Amniotic stem cell (primary cell): ENCODE measurements at places on chromosomes 5 and 9.
A peak's percentile ranks its signal among the peaks of the same experiment; 100 is the strongest.

GRCh38 chr5:156589946-156590216 is 260.2 kb upstream of the PPP1R2B start:
- DNase-seq, result no peak

GRCh38 chr9:102506406-102506805 is 488.7 kb upstream of the CYLC2 start:
- no peak for DNase-seq

DNA sequence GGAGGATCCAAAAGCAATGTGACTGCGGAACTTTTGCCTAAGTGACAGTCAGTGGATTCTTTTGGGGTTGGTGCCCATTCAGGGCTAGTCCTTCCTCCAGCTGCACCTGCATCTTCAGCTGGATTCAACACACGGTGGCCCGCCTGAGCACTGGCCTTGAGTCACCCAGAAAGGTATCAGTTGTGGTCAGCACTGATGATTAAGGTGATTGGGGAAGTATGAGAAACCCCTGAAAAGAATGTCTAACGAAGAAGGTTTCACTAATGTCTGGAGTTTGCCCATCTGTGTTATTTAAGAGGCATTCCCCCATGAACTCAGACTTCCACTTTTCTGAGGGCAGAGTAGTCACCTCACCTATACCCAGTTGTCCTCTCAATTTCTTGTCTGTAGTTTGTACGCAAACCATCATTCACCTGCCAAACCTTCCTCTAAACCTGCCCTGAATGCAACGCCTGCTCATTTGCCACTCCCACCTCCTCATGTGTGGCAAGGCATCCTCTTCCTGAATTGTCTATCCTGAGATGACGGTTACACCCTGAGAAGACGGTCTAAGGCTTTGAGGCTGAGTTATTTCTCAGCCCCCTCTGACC is 27.2 kb downstream of the CSF2 start:
- DNase-seq, result no peak

DNA sequence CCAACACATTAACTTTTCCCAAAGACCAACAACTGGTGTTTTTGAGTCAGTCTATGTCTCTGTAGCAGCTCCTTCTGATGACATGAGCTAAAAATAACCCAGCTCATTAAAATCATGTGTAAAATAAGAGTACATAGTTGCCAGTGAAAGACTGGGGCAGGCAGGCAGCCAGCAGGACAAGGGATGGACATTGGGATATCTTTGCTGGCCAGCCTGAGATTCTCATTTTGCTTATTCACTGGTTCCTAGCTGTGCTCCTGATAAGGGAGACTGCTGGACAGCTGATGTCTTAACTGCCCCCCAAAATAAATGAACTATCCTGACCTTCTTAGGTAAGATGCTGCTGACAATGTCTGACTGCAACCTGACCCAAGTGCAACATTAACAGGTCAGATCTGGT is 33.9 kb downstream of the EPB41L4B start:
- no peak for DNase-seq

DNA sequence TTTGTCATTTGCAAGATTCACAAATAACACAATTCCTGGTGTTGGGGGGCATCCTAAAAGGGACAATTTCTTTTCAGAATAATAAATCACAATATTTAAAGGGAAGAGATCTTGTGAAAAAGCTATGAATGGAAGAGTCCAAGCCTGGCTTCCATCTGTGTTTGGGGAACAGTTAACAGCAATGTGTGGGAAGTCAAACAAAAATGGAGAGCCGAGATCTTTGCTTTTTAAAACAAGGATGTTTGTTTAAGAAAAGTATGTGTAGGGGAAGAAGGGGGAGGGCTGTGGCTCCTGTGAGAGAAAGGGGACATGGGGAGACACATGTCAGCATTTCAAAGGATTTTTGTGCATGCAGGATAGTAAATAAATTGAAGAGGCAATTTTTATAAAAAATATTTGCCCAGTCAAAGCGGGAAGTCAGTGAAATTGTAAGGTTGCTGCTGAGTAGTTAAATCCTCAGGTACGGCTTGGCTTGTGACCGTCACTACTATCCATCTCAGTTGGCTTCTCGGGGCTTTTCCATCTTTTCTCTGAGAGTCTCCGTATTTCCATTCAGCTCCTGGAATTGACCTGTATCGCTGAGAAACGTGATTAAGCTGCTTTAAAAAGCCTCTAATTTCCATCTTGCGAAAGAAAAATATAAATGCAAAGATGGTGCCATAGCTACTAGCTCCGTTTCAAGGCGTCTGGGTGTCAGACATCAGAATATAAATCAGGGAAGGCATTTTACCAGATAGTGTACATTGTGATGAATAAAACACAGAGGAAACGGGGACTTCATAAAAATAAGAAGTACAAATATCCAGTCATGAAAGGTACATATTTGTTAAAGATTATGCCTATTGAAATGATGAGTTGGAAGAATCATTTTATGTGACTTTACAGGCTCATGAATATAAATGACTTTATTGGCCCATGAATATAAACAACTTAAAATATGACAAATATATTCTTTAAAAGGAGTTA is 52.9 kb upstream of the VCAN start:
- no peak for DNase-seq

DNA sequence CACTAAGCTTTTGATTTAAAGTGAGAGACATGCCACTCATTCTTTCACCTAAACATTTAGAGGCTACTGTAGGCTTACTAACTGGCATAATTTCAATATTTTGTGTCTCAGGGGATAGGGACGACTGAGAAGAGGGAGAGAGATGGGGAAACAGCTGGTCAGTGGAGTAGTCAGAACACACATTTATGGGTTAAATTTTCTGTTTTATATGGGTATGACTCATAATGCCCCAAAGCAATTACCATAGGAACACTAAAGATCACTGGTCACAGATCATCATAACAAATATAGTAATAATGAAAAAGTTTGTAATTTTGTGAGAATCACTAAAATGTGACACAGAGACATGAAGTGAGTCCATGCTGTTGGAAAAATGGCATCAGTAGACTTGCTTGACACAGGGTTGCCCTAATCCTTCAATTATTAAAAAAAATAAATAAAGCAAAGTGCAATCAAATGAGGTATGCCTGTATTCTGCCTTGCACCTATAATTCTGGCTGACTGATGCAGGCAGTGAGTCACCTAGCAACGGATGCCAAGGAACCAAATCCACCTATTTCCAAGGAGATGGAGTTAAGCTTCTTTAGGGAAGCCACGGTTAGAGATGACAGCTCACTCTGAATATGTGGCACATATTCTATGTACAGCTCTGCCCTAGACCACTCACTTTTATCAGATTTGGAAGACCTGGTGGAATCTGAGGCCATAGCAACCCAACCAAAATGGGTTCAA is 166.1 kb downstream of the MARCHF11 start:
- DNase-seq, result no peak

DNA sequence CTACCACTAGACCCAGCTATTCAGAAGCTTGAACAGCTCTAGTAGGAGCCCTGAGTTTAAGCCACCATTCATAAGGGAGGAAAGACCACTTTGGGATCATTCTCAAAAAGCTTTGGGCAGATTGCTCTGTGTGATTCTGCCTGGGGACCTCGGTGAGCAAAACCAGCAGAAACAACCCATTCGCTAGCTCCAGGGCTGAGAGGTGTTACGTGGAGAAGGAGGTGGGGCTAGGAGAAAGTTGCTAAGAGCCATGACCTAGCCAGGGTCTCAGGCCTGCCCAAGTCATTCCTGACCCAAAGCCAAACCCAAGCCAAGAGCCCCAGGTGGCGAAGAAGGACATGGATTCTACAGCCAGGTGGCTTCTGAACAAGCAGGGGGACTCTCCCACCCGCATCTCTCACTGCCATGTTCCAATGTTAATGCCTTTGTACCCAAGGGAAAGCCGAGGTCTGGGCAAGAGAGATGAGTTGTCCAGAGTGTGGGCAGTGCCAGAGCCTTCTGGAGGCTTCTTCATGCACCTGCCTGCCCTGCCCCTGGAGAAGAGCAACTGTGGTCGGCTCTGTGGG is 4.0 kb upstream of the BARHL1 start:
- DNase-seq, result no peak

- DNase-seq, result no peak
These were observed 943.1 kb upstream of the WWC1 start for GRCh38 chr5:167348251-167348926.

- peak; percentile 41 for DNase-seq
These were observed 19.6 kb downstream of the TENT4A start for GRCh38 chr5:6732634-6733410.

DNA sequence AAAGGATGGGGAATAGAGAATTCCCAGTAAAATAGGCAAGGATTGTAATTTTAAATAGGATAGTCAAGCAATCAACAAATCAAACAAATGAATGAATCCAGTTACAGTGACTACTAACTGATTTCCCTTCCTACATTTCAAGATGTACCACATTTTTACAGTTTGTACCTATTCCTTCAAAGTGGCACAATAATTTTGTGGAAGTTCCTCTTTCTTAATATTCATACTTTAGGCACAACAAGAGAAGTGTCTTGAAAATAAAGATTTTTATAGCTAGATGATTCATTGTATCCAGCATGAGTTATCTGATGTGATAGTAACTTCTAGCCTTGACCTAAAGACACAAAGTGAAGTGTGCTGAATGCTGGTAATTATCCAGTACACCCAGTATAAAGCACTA is 122.2 kb upstream of the ACOT12 start:
- DNase-seq, result no peak
